ENCODE measurements at places on chromosomes 16 and 17.
A peak's percentile ranks its signal among the peaks of the same experiment; 100 is the strongest.

DNA sequence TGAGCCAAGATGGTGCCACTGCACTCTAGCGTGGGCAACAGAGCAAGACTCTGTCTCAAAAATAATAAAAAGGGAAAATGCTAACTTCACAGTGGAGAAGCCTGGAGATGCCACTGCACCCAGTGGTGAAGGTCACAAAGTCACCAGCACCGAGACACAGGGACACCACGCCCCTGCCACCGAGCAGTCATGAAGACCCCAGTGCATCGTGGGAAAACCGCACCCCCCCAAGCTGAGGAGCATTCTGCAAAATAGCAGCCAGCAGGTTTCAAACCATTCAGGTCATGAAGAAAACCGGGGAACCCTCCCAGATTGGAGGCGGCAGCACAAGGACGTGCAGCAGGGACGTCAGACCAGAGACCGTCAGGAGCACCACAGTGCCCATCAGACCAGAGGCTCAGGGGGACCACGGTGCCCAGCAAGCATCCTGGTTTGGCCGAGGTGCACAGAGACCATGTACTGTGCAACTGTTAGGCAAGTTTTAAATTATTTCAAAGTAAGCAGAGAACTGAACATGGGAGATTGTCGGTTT is 13.7 kb downstream of the CHMP1A start:
- DNase-seq, result no peak

DNA sequence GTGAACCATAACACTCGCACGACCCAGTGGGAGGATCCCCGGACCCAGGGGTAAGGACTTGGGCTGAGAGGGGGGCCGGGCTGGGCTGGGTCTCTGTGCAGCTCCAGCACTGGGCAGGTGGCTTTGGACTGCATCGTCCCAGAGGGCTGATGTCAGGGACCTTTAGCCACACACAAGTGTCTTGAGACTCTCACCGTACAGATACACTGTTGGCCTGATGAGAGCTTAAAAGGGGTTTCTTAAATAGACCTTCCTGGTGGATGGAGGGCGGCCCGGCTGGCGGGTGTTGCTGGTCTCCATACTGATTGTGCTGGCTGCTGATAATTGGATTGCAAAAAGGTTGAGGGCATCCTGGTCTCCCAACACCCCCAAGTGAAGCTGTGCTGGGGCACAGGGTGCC is 21.7 kb upstream of the CLEC18A start:
- no peak for DNase-seq

DNA sequence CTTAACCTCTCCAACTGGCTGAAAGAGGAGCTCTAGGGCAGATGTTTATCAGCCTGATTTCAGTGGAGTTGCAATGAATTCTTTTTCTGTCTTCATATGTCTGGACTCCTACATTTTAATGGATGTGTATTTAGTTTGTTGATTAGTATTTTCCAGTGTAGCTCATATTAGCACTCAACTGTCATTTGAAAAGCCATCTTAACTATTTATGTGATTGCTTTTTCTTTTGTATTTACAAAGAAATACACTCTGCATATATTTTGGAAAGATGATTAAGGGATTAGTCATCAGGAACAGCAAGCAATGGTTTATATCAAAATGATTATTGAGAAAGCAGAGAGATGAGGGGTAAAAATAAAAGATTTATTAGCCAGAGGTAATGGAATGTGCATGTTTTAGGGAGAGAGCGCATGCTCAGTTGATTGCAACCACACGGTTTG is 71.1 kb downstream of the WWOX start:
- DNase-seq, result no peak

DNA sequence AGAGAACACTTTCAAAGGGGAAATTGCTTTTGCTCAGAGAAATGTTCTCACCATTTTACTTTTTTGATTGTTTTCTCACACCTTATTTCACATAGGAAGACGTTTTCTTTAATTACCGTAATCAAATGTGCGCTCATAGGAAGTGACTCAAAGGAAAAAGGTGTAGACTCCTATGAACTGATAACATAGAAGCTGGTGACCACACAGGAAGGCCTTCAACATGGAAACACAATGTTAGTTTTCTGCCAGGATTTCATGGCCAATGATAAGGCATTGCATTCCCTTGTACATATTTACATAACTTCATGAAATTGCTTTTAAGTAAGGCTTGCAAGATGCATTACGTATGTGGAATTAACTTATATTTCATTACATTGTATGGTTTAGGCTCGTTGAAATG is 40.9 kb upstream of the KCNJ16 start:
- no peak for DNase-seq

GRCh38 chr17:27754549-27754948 is 45.8 kb downstream of the NOS2 start:
- no peak for DNase-seq

DNA sequence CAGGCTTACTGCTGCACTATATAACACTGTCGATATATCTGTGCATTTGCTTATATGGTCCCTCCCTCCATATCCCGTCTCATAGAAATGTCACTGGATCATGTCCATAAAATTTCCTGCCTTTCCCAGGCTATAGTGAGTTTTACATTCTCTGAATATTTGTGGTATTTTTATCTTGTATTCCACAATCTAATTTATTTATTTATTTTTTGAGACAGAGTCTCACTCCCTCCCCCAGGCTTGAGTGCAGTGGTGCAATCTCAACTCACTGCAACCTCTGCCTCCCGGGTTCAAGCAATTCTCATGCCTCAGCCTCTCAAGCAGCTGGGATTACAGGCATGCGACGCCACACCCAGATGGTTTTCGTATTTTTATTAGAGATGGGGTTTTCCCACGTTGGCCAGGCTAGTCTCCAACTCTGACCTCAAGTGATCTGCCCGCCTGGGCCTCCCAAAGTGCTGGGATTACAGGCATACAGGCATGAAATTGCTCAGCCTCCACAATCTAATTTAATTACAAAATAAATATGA is 12.9 kb downstream of the TRIM37 start:
- no peak for DNase-seq

DNA sequence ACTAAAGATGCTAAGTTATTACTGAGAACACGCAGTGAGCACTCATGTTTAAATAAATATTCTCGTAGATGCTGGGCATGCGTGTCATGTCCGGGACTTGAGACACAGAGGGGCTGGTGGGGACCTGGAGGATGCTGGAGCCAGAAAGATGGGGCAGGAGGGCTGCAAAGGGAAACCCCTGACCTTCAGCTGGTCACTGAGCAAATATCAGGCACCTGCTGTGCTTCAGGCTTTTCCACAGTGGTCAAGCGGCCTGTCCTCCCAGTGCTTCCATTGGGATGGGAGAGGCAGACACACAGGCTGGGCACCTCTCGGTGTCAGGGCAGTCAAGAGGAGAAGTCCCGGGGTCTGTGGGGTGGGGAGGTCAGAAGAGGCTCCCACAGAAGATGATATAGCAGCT is 211.4 kb downstream of the GSG1L start:
- DNase-seq, result no peak

- peak; percentile 27 for DNase-seq
These were observed 1.0 kb downstream of the VEZF1 start for GRCh38 chr17:57986841-57987580.

DNA sequence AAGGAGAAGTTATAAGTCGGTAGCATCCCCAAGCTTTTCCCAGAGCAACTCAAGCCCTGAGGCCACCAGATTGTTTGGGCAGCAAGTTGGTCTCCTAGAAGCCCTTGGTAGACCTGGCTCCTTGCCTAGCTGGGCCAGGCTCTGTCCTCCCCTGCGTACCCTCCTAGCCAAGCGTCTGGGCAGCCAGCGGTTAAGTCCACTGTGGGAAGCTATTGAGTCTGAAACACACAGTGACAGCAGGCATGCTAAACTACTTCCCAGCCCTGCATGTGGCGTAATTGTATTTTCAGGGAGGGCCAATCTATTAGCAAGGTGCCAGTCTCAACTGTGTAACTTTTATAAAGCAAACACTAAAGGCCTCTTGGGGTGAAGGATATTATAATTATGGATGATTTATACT is 419.1 kb upstream of the RBFOX1 start:
- no peak for DNase-seq

- DNase-seq, result no peak
These were observed 63.4 kb downstream of the BRIP1 start for GRCh38 chr17:61799812-61800484.

DNA sequence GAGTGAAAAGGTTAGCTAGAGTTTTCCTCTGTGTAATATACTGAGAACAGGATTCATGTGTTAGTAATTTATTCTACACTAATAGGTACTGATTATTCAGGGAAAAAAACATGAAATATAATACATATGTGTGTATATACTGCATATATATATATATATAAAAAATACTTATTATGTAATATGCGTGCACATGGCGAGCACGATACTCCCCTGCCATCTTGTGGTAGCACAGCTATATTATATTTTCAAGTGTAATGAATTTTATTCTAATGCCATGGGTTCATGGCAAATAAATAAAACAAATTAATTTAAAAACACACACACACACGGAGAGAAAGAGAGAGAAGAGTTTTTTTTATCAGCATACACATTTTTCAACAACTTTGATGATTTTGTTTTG is 460.6 kb downstream of the KCNJ2 start:
- no peak for DNase-seq

DNA sequence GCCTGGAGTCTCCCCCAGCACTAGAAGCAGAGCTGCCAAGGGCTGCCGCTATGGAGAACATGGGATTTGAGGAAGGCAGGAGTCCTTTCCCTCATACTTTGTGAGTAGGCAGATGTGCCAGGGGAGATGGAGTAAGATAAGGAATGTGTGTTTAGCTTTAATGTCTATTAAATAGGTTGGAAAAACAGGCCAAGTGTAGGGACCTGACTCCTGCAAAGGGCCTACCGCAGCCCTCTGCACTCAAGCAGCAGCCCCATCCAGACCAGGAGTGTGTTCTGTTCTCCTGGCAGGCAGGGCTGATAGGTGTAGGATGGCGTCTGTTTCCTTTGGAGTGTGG is 1.8 kb upstream of the MIF4GD start:
- no peak for DNase-seq

GRCh38 chr16:87006789-87007745 is 310.1 kb downstream of the C16orf95 start:
- no peak for DNase-seq

GRCh38 chr17:80097844-80098691 is 3.3 kb upstream of the GAA start:
- no peak for DNase-seq

- no peak for DNase-seq
These were observed 9.9 kb downstream of the ADCY7 start for GRCh38 chr16:50276326-50276640.

GRCh38 chr17:59493867-59494266 is 71.5 kb upstream of the DHX40 start:
- no peak for DNase-seq

DNA sequence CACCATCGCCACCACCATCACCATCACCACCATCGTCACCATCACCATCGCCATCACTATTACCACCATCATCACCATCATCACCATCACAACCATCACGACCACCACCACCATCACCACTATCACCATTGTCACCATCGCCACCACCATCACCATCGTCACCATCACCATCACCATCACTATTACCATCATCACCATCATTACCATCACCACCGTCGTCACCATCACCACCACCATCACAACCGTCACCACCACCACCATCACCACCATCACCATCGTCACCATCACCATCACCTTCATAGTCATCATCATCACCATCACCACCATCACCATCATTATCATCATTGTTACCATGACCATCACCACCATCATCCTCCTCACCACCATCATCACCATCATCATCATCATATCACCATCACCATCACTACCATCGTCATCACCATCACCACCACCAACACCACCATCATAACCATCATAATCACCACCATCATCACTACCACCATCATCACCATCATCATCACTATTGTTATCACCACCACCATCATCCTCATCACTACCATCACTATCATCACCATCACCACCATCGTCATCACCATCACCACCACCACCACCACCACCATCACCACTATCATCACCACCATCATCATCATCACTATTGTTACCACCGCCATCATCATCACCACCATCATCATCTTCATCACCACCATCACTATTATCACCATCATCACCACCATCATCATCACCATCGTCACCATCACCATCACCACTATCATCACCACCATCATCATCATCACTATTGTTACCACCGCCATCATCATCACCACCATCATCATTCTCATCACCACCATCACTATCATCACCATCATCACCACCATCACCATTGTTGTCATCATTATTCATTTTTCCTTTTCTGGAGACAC is 51.5 kb upstream of the ZNF469 start:
- no peak for DNase-seq

DNA sequence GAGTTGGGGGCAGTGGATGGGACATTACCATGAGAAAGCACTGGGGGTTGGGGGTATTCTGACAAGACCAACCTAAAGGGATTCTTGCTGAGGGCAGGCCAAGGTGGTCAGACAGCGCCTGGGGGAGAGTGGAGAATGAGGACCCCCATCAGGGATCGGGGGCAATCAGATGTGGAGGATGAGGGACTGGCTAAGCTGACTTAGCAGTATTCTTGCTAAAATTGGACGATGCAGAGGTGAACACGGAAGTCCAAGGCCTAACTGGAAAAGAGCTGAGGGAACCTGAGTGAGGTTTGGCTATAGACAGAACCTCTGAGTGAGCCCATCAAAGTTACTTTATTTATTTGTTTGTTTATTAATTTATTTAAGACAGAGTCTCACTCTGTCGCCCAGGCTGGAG is 9.2 kb downstream of the QPRT start:
- no peak for DNase-seq

GRCh38 chr16:82935766-82936165 is 309.0 kb downstream of the CDH13 start:
- no peak for DNase-seq

Data from bone marrow (tissue), 2 donors.